ENCODE measurements at places on chromosomes 5 and 9.

GRCh38 chr5:10317825-10318682 lies 10.4 kb upstream of the CMBL start:
- DNase-seq = no peak

GRCh38 chr9:101191723-101192122 lies 163.2 kb downstream of the PLPPR1 start:
- DNase-seq = no peak

GRCh38 chr9:8724284-8725018 lies 924.9 kb upstream of the DMAC1 start:
- DNase-seq = no peak

GRCh38 chr9:111529787-111530186 lies 4.8 kb downstream of the ZNF483 start:
- no peak for DNase-seq

DNA sequence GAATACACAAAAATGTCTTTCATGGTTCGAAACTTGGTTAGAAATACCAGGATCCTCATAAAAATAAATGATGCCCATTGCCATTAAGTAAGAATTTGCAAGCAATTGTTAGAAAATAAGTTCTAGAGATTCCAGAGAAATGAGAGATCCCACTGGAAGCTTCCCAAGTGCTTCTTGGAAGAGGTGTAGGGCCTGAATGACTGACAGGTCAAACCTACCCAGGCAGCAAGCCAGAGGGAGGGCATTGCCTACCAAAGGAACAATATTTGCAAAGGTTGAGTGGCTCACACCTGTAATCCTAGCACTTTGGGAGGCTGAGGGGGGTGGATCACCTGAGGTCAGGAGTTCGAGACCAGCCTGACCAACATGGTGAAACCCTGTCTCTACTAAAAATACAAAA lies 777.0 kb upstream of the WWC1 start:
- DNase-seq = no peak

- DNase-seq = no peak
Measured at GRCh38 chr9:3879315-3879714, 353.5 kb upstream of the RFX3 start.

All from AG04449 (cell line).